ENCODE measurements at places on chromosomes 1 and 21.

DNA sequence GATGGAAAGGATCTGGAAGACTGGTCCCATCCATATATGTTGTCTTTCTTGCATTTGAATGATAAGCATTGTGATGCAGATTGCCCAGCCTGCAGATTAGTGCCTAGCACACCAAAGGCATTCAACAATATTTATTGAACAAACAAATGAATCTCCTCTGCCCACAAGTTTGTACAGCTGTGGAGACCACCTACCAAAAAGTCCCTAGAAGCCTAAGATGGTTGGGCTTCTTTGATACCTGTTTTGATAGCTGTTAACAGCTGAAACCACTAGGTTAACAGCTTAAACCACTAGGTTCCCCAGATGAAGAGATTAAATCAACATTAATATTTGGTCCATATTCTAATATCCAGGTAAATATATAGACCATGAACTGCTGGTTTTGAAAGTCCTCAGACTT lies 9.8 kb downstream of the DUSP10 start:
- DNase-seq, result no peak

- no peak for DNase-seq
These were observed 10.7 kb downstream of the RORC start for GRCh38 chr1:151820940-151821339.

GRCh38 chr1:17919525-17920439 lies 164.6 kb downstream of the ACTL8 start:
- DNase-seq, result no peak

DNA sequence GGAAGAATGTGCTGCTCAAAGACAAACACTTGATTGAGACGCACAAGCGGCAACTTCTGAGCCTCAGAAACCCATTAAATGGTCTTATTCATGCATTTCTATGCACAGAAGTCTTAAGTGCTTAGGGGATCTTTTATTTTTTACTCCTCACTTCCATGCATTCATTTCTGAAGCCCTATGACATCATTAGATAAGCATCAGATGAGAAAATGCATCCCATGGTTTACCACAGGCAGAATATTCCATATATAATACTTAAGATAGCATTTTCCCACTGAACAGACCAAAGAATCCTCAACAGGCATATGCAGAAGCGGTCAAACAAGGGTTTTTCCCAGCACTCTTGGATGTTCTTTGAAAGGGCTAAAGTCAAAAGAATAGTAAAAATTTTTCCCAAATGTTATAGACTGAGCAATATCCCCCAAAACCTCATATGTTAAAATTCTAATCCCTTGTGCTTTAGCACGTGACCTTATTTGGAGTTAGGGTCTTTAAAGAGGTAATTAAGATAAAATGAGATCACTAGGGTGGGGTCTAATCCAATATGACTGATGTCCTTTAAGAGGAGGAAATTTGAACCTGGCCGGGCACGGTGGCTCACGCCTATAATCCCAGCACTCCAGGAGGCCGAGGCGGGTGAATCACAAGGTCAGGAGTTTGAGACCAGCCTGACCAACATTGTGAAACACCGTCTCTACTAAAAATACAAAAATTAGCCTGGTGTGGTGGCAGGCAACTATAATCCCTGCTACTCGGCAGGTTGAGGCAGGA lies 22.6 kb upstream of the FAM89A start:
- DNase-seq, result no peak

- DNase-seq, result no peak
These were observed 626.2 kb downstream of the SMYD3 start for GRCh38 chr1:245880754-245881403.

DNA sequence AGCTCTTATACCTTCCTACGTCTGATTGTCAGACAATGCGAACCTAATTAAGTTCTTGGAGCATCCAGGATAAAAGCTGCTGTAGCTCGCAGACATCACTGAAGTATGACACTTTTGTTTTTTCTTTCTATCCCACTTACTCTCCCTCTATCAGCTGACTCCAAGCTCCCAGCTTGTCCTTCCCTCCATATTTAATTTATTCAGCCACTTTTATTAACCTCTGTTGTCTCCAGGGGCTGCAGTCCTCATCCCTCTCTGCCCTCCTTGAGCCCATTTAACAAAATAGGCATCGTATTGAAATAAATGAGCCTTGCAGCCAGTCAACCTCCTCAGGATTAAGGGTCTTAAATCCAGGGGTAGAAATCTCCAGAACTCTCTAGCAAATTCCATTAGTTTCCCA lies 7.1 kb downstream of the KIRREL1 start:
- DNase-seq, result no peak

DNA sequence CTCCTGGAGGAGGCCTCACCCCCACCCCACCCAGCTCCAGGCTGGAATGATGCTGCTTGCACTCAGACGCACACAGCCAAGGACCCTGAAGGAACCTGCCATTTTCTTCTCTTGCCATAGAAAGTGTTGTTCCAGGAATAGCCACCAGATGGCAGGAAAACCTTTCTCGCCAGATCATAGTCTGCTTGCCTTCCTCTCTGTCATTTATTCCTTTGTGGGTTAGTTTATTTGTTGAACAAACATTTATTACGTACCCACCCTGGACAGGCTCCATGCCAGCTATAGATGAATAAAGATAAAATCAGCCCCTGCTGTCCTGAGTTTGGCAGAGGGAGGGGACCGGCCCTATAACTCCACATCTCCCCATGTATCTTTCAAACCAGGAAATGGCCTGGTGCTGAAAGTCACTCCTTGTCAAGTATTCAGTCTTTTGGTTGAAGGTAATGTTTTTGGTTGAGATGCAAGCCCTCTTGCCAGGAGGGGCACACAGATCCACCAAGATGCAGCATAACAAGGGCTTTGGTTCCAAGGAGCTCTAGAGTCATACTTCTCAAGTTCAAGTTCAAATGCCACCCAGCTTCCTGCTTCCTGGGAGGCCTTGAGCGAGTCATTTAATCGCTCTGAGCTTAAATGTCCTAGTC lies 7.0 kb upstream of the KCNC4 start:
- DNase-seq, result peak; percentile 56

DNA sequence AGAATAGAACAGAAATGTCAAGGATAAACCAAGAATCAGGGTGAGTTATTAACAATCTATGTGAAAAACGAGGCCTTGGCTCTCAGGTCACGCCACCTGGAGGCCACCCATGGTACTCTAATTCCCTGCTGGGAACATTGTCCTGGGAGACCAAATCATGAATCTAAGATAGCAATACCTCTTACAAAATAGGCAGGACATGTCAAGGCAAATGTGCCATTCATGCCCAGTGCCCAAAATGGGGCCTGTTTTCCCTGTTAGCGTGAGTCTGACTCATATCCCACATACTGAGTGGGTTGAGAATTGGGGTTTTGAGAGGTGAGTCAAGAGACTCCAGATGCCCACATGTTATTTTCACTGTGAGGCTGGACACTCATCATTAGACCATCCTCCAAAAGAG lies 380.8 kb downstream of the HHIPL2 start:
- DNase-seq, result no peak

DNA sequence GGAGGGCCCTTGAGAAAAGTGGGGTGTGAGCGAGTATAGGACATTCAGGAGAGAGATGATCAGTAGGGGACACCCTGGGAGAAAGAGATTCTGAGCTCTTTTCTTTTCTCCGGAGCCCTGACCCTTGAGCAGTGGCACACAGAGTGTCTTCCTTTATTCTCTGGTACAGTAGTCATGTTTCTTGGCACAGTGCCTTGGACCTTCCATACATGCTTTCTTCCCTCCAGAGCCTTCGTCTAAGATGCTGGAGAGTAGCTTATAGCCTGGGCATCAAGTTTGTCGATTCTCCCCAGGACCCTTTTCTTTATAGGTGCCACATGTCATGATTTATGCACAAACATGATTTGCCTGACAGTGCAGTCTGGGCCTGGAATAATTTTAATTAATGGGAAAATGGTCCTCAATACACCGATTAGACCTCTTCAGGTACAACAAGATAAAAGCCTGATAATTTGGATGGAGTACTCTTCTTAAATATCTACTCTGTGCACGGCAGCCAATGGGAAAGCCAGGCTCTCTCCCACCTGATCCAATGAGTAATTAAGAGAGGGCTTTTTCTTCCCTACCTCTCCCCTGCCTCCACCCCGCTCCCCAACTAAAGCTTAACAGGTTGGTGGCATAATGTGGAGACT lies at the start of gene TBX19:
Gene TBX19 (plus strand): TSS at position 582 of the 632 bp plus-strand sequence. CDS start 214 bp downstream, outside the sequence.
- DNase-seq, result no peak

DNA sequence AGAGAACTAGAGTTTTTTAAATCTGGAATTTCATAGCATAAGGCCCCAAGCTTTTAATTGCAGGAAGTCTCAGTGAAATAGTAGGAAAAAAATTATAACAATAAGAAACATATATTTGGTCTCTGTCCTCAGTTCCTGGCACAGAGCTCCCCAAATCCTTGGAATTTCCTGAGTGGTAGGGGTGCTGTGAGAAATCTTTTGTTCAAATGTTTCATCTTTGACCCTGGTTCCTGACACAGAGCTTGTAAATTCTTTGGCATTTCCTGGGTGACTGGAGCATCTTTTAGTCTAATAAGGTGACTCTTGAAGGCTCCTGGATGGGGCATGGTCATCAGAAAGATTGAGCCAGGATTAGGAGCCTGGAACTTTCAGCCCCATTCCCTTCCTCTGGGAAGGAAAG lies 225.7 kb upstream of the AJAP1 start:
- DNase-seq, result no peak

DNA sequence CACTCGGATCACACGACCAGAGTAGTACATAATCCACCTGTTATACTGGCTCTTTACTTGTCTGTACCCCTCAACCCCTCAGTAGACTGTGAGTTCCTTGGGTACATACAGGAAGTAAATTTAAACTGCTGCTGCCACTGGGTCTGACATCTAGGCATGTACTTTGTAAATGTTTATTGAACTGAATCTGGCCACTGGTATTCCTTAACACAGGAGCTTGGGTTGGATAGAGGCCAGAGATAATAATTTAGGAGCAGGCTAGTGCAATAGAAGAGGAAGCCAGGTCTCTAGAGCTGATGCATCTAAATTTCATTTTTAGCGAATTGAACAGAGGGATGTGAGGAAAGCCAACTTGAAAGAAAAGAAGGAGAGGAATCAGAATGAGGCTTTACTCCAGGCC lies 12.4 kb downstream of the TTC4 start:
- no peak for DNase-seq

- DNase-seq, result no peak
These were observed 10.4 kb downstream of the HYI start for GRCh38 chr1:43443197-43443946.

GRCh38 chr1:61174060-61174795 lies 91.9 kb downstream of the NFIA start:
- no peak for DNase-seq

GRCh38 chr1:52157582-52157981 lies 15.7 kb downstream of the ZFYVE9 start:
- DNase-seq, result no peak

DNA sequence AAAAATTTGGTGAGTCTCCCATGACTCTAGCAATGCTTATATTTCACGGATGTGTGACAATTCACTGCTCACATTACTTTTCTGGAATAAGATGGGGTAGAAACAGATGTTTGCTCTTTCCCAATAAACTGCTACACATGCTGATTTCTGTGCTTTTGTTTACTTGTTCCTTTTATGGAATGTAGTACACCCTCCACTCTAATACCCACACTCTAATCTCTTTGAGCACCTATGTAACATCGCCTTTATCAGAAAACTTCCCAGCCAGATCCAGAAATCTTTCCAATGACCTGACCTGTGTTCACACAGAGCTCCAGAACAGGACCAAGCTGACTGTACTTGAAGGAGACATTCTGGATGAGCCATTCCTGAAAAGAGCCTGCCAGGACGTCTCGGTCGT lies 4.2 kb downstream of the HSD3B2 start:
- no peak for DNase-seq

DNA sequence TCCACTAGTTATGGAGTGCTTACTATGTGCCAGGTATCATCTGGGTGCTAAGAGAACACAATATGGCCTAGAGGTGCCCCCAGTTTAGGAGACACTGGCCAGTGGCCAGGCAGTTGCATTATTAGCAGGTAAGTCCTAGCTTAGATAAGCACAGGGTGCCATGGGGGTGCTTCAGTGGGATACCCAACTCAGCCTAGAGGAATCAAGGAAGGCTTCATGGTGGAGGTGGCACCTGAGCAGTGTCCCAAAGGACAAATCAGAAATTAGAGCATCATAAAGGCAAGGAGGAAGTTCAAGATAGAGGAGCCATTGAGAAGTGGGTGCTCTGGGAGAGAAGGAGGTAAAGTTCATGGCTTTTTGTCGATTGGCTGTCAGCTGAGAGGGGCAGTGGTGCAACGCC lies 31.9 kb upstream of the PKP1 start:
- DNase-seq, result no peak

DNA sequence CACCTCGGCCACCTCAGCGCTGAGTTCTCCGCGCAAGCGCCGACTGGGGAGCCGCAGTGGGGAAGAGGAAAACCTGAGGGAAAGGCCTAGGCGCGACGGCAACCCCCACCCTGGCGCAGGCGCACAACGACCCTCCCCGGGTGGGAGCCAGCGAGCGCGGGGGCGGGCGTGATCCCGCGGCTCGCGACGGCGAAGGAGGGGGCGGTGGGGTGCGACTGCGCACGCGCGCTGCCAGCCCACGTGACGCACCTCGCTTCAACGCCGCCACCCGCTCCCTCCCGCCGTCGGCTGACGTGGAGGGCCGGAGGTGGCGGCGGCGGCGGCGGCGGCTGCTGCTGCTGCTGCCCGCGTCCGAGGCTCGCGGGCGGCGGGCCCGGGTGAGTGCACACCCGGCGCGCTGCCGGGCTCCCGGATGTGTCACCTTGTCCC lies at the start of the genes PIGP and TTC3:
Gene PIGP (minus strand): TSS at position 84 of the 429 bp plus-strand sequence. CDS start 556 bp downstream, outside the sequence.
Gene TTC3 (plus strand): TSS at position 267 of the 429 bp plus-strand sequence. CDS start 14,004 bp downstream, outside the sequence.
- peak; percentile 92 for DNase-seq

DNA sequence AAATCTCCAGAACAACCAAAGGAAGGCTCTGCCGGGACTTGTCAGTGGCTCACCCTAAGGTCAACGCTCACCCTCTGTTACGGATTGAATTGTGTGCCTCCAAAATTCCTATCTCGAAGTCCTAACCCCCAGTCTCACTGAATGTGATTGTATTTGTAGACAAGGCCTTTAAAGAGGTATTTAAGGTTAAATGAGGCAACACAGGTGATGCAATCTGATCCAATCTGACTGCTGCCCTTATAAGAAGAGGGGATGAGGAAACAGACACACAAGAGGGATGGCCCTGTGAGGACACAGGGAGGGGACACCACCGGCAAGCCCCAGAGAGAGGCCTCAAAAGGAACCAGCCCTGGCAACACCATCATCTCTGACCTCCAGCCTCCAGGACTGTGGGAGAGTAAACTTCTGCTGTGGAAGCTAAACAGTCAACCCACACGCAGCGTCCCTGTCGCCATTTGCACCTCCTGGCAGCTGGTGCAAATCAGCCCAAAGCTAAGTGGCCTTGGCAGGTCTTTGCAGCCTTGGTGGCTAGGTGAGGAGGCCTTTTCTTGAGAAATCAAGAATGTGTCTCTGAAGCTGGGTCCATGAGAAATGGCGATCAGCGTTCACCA lies 24.2 kb downstream of the UBASH3A start:
- DNase-seq, result no peak

GRCh38 chr21:45934085-45934484 lies 47.5 kb upstream of the COL6A1 start:
- DNase-seq, result no peak

Data from stimulated activated CD8-positive, alpha-beta memory T cell treated with anti-CD3 and anti-CD28 coated beads, Interleukin-15, amount 100 ng/mL, for 1 hour (primary cell).